CD4-positive, alpha-beta T cell (primary cell): ENCODE measurements at places on chromosomes 5 and 9. TPM values are rescaled to one million over a fixed set of nuclear protein-coding genes. Genes with fewer than 3 reads are reported as not detected.

The GRIA1 gene
- total RNA-seq, result not detected

The CLTA gene
- 32.0 TPM for total RNA-seq

The PCDHA2 gene
- not detected for total RNA-seq

The TMEM174 gene
- not detected for total RNA-seq

The SLC25A48 gene
- total RNA-seq, result not detected

The GNA14 gene
- total RNA-seq, result not detected
